ENCODE measurements at places on chromosomes 2 and 18. TPM values are rescaled to one million over a fixed set of nuclear protein-coding genes. Genes with fewer than 3 reads are reported as not detected.

- H3K27ac ChIP-seq = no peak overlapping the region
- peaks cover 10% of the 10 kb centered on the region for H3K4me1 ChIP-seq
- H3K36me3 ChIP-seq = peaks cover 5% of the 10 kb centered on the region
- DNase-seq = no peak
These were observed 88.3 kb downstream of the NRP2 start for GRCh38 chr2:205770577-205770976.

The USP14 gene
- polyA plus RNA-seq = 30.9 TPM

- H3K27me3 ChIP-seq = no peaks in the 10 kb centered on the region
- peak; percentile 98 for DNase-seq
- H3K27ac ChIP-seq = peak within 1 kb of the TSS; percentile 100
These were observed at the start of gene DNAJC27 for GRCh38 chr2:24971536-24972314. Gene DNAJC27 (minus strand): TSS chr2:24971955. CDS start chr2:24971904, 51 bp downstream.

DNA sequence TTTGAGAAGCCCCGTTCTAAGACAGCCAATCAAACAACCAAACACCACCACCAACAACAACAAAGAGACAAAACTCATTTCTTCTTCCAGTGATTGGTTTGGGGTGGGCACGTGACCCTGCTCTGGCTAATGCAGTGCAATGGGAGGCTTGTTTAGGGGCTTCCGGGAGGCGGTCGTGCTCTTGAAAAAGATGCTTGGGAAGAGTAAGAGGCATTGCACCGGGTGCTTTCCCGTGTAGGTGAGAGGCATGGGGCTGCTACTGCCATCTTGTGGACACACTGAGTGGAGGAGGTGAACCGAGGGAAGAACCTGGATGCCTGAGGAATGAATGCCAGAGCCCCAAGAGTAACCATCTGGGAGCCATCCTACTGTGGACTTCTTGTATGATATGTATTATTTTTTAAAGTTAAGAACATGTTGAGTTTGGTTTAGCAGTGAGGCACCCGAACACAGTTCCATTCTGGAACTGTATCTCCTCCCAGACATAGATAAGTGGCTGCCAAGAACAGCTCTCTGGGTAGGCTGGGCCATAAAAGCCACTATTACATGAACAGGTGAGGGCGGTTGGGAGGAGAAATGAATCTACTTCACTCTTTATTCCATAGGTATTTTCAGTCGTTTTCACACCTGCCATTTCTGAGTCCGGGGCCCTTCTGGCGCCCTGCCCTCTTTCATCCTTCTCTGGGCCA lies 19.1 kb upstream of the ARHGAP25 start:
- H3K4me3 ChIP-seq = peak overlapping the region; percentile 32
- peaks cover 60% of the 10 kb centered on the region for H3K4me1 ChIP-seq
- no peaks in the 10 kb centered on the region for H3K27me3 ChIP-seq
- H3K36me3 ChIP-seq = no peaks in the 10 kb centered on the region
- H3K27ac ChIP-seq = peak overlapping the region; percentile 95
